ENCODE measurements at places on chromosomes 7 and 10. TPM values are rescaled to one million over a fixed set of nuclear protein-coding genes. Genes with fewer than 3 reads are reported as not detected.

The TRIM50 gene
- total RNA-seq, result 10.9 TPM

GRCh38 chr7:31487071-31487470 lies 26.8 kb upstream of the ITPRID1 start:
- no peak for DNase-seq

- DNase-seq, result no peak
These were observed 194.8 kb downstream of the CFTR start for GRCh38 chr7:117674617-117675016.

DNA sequence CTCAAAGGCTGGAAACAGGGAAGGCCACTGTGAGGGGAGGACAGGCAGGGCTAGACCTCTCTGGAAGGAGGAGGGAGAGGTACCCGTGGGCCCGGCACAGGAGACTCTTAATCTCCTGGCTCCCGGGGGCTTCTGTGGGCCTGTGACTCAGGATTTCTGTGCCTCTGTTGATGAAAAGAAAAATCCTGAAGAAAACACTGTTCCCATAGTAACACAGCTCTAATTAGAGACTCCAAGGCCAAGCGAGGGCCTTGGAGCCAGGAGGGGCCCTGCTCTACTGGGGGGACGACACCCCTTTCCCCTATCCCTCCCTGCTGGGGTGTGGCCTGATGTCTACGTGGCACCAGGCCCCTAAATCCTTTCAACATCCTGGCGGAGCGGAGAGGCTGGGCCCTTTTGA lies 174.1 kb upstream of the TNRC18 start:
- no peak for DNase-seq

GRCh38 chr10:72356115-72356514 lies 1.4 kb upstream of the DNAJB12 start:
- DNase-seq, result no peak

DNA sequence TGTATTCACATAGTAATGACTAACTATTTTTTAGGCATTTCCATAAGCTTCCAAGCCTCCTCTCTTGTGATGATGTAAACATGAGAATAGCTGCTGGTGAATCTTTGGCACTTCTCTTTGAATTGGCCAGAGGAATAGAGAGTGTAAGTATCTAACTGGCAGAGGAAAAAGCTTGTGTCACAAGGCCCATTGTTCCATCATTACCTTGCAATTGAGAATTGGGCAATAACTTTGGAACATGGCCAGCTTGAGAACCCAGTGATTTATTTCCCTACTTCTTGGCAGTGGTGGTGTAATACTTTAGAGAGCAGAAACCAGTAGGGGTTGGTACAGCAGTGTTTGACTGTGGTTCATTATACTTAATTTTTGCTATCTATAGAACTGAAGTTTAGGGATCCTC lies 12.0 kb downstream of the IFRD1 start:
- DNase-seq, result no peak

The UCN3 gene
- total RNA-seq, result 1.3 TPM

The MMP21 gene
- not detected for total RNA-seq
